ENCODE measurements at places on chromosomes 12 and 14. TPM values are rescaled to one million over a fixed set of nuclear protein-coding genes. Genes with fewer than 3 reads are reported as not detected.

The PLBD2 gene
- polyA plus RNA-seq: 8.2 TPM

The MIPOL1 gene
- polyA plus RNA-seq: 3.3 TPM

The SIRT4 gene
- 1.3 TPM for polyA plus RNA-seq

The PROX2 gene
- polyA plus RNA-seq: not detected

The GALNT6 gene
- 7.7 TPM for polyA plus RNA-seq

The MFAP5 gene
- polyA plus RNA-seq: 16.8 TPM

GRCh38 chr14:52399921-52400595, 85.9 kb downstream of the PTGER2 start:
- DNase-seq: peak; percentile 61

DNA sequence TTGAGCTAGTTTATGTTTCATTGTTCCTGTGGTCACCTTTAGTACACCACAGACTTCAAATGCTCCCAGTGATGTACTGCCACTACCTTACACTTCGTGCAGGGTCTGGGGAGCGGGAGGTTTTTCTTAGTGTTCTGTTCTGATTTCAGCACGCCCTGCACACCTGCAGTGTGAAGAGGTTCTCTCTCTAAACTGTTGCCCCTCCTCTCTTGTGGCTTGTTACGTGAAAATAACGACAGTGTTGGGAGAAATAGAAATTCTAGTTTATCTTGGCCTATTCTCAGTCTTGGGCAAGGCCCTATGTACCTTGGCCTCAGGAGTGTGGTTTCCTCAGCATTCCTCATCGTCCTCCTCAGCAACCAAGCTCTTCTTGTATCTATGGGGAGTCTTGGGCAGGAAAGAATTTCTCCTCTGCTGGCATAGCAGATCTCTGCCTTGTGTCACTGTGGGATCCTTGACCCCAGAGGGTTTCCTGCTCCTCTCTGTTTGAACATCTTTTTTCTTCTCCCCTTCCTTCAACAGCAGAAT, 48.6 kb downstream of the EIF2S3B start:
- no peak for DNase-seq

- no peak for DNase-seq
These were observed 7.1 kb downstream of the IPO4 start for GRCh38 chr14:24181371-24182077.

DNA sequence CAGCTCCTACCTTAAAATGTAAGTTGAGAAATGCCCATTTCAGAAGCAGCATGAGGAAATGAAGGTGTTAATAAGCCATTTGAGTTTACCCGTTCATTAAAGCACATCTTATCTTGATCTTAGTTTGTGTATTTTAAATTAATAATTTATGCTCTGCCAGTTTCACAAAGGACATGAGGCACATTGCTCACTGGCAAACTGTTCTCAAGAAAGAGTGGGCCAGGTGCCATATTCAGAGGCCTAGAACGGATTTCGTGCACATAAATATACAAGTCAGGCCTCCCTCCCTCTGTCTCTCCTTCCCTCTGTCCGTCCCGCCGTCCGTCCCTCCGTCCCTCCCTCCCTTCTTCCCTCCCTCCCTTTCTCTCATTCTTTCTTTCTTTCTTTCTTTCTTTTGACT, 29.5 kb downstream of the CPM start:
- peak; percentile 71 for DNase-seq

GRCh38 chr12:124655698-124656516, 88.5 kb upstream of the NCOR2 start:
- DNase-seq: peak; percentile 35

DNA sequence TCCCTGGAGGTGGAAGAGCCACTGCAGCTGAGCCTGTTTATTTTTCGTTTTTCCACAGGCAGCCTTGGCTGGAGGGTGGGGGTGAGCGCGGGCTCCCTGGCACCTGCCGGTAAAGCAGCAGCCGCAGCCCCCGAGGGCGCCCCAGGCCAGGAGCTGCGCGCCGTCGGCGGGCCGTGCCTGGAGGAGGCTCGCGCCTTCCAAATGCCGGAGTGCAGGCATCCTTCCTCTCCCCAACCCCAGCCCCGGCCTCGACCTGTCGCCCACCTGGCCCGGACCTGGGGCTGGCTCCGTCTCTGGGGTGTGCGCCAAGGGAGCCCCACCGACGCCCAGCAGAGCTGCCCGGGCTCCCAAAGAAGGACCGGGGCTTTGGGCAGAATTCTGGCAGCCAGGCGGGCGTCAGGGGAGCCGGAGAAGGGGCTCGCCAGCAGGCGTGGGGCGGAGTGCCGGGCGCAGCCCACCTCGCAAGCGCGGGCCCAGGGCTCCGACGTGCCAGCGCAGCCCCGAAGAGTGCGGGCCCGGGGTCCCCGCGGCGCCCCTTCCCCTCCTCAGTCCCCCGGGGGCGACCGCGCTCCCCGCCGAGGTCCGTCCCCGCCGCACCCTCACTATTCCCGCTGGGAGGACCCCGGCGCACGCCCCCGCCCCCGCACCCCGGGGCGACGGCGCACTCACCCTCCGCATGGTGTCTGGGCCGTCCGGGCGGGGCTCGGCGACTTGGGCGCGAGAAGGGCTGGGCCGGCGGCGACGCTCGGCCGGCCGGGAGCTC, 130.3 kb downstream of the NDUFA12 start:
- DNase-seq: peak; percentile 28

DNA sequence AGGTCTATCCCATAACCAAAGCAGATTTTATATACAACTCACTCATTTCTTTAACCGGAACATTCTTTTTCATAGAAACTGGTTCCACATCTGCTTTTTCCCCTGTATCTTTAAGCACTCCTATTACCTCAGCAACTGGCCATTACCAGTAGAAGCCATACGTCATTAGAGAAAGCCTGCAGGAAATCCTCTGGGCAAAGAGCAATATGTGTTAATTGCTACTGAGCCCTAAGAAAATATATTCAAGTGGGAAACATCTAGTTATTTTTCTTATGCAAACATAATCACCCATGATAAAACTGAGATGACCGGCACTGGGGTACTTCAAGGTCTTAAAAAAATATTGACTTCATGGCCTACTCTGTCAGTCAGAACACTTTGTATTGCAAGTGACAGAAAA, 28.2 kb upstream of the CPSF6 start:
- peak; percentile 3 for DNase-seq

- no peak for DNase-seq
These were observed 50.7 kb upstream of the ADAMTS20 start for GRCh38 chr12:43602738-43603137.

DNA sequence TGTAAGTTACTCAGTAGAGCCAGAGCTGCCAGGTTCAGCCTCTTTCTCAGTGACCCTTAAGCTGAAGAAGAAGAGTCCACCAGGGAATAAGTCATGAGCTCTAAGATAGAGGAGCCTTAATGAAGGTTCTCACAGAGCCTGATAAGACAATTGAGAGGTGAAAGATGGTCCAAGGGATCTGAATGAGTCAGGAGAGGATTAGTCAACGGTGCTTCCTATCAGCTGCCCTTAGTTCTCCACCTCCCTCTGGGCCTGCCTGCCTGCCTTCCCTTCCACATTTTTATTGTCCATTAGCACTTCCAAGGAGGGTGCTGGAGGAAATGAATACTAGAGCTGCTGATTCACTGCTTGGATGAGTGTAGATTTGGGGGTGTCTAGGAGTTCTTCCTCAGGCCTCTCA, 161.7 kb upstream of the RMST start:
- no peak for DNase-seq

GRCh38 chr12:124390442-124391097, 95.7 kb downstream of the RFLNA start:
- DNase-seq: peak; percentile 59

GRCh38 chr12:44876544-44877410, 662 bp upstream of the NELL2 start:
- no peak for DNase-seq

- DNase-seq: no peak
These were observed 193.4 kb downstream of the ERC1 start for GRCh38 chr12:1184402-1184801.

Data from stomach (tissue), 19 donors.